ENCODE measurements at places on chromosomes 3 and 15.

DNA sequence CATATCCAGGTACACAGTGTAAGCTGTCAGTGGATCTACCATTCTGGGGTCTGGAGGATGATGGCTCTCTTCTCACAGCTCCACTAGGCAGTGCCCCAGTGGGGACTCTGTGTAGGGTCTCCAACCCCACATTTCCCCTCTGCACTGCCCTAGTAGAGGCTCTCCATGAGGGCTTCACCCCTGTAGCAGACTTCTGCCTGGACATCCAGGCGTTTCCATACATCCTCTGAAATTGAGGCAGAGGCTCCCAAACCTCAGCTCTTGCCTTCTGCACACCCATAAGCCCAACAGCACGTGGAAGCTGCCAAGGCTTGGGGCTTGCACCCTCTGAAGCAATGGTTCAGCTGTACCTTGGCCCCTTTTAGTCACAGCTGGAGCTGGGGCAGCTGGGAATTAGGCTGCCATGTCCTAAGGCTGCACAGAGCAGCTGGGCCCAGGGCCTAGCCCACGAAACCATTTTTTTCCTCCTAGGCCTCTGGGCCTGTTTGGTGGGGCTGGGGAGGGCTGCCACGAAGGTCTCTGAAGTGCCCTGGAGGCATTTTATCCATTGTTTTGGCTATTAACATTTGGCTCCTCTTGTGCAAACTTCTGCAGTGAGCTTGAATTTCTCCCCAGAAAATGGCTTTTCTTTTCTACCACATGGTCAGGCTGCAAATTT, 65.5 kb upstream of the FILIP1L start:
- DNase-seq = no peak

- DNase-seq = no peak
These were observed 7.3 kb downstream of the TRA2B start for GRCh38 chr3:185930393-185931107.

- no peak for DNase-seq
These were observed 167.5 kb downstream of the GOLGA6L4 start for GRCh38 chr15:84402856-84403608.

- DNase-seq = no peak
These were observed 265.1 kb downstream of the NFKBIZ start for GRCh38 chr3:102114264-102114979.

DNA sequence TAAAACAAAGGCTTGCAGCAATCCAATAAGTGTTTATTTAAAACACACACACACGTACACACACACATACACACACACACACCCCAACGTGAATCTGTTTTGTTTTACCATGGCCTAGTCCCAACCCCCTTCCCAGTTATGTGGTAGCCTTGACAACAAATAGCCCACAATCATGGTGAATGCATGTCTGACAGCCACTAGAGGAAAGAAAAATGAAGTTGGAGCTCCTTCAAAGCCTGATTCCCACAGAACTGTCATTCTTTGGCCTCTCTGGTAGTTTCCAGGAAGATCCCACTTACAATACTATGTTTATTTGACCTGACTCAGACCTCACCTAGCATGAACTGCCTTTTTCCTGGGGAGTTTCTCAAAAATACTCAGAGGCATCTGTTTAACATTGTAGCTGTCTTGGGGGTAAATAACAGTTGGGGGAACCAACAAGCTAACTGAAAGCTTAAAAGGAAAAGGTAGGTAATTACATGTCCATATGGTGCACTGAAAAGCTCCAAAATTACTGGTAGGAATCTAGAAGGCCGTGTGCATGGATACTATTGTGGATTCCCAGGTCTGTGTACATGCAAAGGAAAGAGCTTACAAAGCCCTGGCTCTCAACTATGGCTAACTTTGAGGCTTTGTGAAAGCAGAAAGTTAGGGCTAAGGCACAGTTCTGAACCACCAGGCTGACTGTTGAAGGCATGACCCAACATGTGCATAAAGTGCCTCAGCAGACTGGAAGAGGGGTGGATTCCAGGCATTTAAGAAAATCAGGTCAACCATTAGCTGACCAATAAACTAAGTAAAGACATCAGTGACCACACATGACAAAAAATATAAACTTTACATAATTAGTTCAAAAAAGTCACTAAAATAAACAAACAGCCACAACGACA, 65.3 kb downstream of the FAIM start:
- no peak for DNase-seq

DNA sequence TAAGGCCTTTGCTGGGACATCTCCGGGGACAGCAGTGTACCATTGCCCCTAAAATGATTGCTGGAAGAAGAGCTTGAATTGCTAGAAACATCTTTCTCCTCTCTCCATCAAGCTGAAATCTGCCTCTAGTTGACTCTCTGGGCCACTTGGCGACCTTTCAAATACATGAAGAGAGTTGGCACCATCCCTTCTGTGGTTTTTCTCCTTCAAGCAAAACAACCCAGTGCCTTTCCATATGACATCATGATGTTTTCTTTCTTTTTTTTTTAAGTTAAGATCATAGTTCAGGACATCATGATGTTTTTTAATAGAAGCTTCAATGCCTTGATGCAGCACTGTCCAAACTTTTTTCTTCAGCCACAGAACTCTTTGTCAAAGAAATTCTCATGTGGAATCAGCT, 144.0 kb upstream of the PTPRG start:
- no peak for DNase-seq

- DNase-seq = no peak
These were observed 43.4 kb upstream of the CLRN1 start for GRCh38 chr3:151015767-151016477.

DNA sequence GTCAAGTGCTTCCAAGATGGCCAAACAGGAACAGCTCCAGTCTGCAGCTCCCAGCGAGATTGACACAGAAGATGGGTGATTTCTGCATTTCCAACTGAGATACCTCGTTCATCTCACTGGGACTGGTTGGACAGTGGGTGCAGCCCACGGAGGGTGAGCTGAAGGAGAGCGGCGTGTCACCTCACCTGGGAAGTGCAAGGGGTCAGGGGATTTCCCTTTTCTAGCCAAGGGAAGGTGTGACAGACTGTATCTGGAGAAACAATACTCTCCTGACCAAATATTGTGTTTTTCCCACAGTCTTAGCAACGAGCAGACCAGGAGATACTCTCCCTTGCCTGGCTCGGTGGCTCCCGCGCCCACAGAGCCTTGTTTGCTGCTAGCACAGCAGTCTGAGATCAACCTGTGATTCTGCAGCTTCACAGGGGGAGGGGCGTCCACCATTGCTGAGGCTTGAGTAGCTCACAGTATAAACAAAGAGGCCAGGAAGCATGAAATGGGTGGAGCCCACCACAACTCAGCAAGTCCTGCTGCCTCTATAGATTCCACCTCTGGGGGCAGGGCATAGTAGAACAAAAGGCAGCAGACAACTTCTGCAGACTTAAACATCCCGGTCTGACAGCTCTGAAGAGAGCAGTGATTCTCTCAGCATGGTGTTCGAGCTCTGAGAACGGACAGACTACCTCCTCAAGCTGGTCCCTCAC, 293.5 kb upstream of the SUCLG2 start:
- peak; percentile 6 for DNase-seq

DNA sequence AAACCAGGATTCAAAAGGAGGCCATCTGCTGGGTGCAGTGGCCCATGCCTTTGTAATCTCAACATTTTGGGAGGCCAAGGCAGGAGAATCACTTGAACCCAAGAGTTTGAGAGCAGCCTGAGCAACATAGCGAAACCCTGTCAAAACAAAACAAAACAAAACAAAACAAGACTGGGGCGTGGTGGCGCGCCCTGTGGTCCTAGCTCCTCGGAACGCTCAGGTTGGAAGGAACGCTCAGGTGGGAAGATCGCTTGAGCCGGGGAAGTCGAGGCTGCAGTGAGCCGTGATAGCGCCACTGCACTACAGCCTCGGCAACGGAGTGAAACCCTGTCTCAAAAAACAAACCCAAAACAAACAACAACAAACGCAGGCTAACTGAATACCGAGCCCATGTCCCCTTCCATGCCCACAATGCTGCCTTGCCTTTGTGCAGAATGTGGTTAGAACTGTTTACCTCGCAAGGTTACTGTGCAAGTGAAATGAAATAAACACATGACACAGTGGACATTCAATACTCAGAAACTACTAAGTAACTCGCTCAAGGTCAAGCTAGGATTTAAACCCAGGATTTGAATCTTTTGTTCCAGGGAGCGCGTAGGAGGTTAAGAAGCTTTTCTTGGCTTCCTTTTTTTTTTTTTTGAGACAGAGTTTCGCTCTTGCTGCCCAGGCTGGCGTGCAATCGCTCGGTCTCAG, 766 bp upstream of the EMC4 start:
- DNase-seq = no peak

- no peak for DNase-seq
These were observed 52.5 kb upstream of the KCNMB2 start for GRCh38 chr3:178483704-178484103.

- no peak for DNase-seq
These were observed 302.5 kb downstream of the OCA2 start for GRCh38 chr15:27796405-27797320.

DNA sequence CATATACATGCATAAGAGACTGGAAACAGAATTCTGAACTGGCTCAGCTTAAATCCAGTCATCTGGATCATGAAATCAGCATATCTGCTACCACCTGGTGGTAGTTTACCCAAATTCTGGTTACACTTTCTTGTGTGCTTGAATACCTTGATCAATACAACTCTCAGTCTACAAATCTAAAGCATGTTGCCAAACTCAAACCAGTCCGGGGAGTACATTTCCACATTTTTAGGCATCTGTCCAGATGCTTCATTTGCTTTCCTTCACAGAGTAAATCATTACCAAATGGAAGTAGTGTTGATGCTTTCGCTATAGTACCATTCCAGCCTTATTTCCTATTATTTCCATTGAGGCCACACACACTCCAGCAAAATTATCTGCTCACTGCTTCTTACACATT, 126.4 kb downstream of the P2RY1 start:
- no peak for DNase-seq

GRCh38 chr15:46764851-46765250, 952.5 kb upstream of the SEMA6D start:
- DNase-seq = no peak

- DNase-seq = no peak
These were observed 135.3 kb downstream of the MEX3B start for GRCh38 chr15:81910355-81911021.

GRCh38 chr3:27467545-27467944, 16.6 kb downstream of the SLC4A7 start:
- DNase-seq = no peak

Data from stimulated activated CD8-positive, alpha-beta memory T cell treated with anti-CD3 and anti-CD28 coated beads, Interleukin-2, amount 100 ng/mL, for 1 hour (primary cell).